GM13976 (cell line): ENCODE measurements at places on chromosomes 13 and 19.
A peak's percentile ranks its signal among the peaks of the same experiment; 100 is the strongest.

- DNase-seq = no peak
Observed at GRCh38 chr13:105412171-105412570, 1123.3 kb downstream of the EFNB2 start.

DNA sequence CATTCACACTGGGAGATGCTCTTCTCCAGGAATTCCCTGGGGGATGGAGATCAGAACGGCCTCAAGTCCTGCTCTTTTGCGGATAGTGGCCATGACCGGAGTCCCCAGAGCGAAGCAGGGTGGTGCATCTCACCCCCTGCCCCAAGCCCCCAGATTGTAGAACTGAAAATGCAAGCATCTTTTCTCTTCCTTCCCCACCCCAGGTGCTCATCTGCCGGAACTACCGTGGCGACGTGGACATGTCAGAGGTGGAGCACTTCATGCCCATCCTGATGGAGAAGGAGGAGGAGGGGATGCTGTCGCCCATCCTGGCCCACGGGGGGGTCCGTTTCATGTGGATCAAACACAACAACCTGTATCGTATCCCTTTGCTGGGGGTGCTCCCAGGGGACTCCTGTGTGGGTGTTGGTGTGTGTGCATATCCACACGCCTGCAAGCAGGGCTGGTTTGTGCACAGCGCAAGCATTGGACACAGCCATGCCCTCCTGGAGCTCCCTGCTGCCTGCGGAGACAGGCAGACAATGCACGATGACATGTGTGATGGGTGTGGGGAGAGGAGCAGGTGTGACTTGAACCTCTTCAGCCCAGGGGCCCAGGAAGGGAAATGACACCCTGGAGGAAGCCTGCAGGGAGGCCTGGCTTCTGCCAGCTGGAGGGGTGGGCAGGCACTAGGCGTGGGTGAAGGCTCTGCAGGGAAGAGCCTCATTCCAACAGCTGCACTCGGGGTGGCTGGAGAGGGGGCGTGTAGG is 5.7 kb downstream of the AP1M1 start:
- no peak for DNase-seq

- DNase-seq = no peak
Observed at GRCh38 chr13:85417807-85418206, 381.4 kb downstream of the SLITRK6 start.

- DNase-seq = no peak
Observed at GRCh38 chr19:38191747-38192146, 32.3 kb downstream of the DPF1 start.

- peak; percentile 54 for DNase-seq
Observed at GRCh38 chr13:97257800-97258799, 36.0 kb downstream of the MBNL2 start.

DNA sequence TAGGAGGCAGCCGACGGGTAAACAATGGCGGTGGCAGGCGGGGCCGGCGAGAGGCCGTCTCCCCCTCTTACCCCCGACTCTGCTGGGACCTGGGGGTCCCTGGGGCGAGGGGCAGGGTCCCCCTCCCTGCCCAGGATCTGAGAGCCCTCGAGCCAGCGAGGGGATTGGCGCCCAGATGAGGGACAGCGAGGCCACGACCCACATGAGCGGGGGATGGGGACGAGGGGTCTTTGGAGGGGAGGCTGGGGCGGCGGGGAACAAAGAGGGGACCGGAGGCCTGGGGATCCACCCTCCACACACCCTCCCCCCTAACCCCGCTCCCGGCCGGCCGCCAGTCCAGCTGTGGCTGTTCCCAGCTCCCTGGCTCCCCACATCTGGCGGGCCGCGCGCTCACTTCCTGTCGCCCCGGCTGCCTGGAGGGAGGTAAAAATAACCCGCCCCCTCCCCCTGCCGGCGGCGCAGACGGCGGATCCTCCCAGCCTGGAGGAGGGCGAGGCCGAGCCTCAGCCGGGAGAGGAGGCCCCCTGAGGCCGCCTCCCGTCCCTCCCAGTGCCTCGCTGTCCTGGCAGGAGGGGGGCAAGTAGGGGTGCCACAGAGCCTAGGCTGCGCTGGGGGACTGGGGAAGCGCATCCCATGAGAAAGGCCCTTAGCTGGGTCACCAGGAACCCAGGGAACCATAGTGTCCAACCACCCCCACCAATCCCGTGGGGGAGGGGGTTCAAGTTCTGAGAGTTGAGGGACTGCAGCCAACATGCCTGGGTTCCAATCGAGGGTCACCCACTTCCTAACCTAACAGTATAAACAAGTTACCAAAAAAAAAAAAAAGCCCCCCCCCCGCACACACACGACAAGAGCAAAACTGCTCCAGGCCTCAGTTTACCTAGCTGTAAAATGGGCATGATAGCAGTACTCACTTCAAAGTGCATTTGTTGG is 29.3 kb upstream of the NANOS3 start:
- DNase-seq = peak; percentile 83

DNA sequence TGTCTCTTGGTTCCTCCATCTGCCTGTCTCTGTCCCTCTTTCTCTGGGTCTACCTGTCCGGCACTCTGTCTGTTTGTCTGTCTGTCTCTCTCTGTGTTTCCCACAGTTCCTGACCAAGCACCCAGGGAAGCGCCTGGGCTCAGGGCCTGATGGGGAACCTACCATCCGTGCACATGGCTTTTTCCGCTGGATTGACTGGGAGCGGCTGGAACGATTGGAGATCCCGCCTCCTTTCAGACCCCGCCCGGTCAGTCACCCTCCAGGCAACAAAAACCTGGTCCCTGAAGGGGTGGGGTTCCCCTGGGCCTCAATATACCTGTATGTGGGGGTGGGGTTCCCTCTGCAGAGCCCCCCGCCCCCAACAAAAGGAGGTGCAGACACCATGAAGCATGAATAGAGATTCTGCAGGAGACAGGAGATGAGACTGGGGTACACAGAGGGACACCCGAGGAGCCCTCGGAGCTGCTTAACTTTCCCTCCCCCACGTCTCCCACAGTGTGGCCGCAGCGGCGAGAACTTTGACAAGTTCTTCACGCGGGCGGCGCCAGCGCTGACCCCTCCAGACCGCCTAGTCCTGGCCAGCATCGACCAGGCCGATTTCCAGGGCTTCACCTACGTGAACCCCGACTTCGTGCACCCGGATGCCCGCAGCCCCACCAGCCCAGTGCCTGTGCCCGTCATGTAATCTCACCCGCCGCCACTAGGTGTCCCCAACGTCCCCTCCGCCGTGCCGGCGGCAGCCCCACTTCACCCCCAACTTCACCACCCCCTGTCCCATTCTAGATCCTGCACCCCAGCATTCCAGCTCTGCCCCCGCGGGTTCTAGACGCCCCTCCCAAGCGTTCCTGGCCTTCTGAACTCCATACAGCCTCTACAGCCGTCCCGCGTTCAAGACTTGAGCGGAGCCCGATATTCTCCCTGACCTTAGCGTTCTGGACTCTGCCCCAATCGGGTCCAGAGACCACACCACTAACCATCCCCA is 2.6 kb upstream of the CACNG7 start:
- DNase-seq = peak; percentile 88

DNA sequence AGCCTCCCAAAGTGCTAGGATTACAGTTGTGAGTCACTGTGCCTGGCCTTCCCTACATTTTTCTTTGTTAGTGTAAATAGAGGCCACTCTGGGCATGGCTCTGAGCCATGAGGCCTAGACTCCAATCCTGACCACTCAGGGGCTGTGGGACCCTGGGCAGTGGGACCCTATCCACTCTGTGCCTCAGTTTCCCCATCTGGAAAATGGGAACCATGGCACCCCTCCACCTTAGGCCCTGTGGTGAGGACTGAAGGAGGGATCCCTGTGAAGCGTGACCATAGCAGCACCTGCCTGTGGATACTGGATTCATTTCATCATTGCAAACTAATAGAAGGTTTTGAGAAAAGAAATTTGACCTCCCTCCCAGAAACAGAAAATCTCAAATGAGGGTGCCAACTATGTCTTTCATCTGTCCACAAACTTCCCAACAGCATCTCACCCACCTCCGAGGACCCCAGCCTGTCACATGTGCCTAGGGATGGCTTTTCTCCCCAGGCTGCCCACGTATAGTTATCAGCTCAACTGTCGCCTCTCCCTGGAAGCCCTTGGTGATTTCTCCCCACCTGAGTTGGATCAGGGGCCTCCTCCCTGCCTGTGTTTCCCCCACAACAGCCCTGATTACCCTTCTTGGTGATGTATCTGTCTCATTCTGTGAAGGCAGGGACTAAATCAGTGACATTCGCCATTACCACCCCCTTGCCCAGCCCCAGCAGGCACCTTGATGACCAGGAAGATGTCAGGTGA is 5.6 kb downstream of the ANGPTL8 start:
- no peak for DNase-seq

- DNase-seq = no peak
Observed at GRCh38 chr19:577439-578392, 5.3 kb downstream of the BSG start.

GRCh38 chr19:38975214-38975860 is at the start of gene FBXO17:
Gene FBXO17 (minus strand): TSS chr19:38975742. CDS start chr19:38950319, 25,423 bp downstream.
- DNase-seq = peak; percentile 48

DNA sequence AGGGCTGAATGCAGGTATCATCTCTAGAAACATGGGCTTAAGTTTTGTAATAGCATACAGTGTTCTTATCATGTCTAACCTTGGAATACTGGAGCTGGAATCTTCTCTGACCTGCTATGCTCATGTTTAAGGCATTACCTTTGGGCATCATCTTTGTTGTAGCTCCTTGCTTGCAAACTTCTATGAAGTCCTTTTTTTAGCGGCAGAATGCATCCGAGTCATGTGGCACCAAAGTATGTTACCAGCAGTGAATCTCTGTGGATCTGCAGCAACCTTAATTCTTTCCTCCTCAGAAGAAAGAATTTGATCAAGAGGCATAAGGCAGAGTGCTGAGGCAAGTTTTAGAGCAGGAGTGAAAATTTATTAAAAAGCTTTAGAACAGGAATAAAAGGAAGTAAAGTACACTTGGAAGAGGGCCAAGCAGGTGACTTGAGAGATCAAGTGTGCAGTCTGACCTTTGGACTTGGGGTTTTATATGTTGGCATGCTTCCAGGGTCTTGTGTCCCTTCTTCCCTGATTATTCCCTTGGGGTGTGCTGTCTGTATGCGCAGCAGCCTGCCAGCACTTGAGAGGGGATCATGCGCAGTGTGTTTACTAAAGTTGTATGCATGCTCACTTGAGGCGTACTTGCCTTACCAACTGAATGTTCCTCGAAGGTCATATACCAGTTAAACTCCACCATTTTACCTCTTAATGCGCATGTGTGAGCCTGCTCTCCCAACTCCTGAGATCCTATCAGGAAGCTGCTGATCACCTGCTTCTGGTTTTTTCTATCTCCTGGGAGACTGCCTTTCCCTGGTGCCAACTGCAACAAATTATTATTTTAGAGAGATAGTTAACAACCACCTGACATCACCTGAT is 115.5 kb downstream of the LACC1 start:
- no peak for DNase-seq
